Pancreas (tissue), 10 donors: ENCODE measurements at places on chromosomes 4 and X. TPM values are rescaled to one million over a fixed set of nuclear protein-coding genes. Genes with fewer than 3 reads are reported as not detected.

- no peak for DNase-seq
Measured at GRCh38 chr4:129282293-129282692, 186.3 kb downstream of the C4orf33 start.

DNA sequence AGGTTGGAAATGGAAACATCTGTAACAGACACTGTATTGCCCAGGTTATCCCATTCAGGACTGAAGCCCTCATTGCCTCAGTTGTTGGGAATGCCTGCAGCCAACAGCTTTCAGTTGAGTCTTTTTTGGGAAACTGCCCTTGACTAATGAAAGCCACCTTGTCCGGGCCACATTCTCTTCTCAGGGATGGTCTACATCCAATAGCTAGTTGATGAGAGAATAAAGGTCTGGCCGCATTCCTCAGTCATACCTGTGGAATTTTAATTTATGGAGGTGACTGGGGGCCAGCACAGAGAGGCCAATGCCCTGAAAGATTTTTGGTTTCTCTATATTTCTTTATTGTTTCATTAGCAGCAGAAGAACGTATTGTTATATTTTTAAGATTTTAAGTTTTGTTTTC is 147.6 kb upstream of the MSX1 start:
- DNase-seq: no peak

DNA sequence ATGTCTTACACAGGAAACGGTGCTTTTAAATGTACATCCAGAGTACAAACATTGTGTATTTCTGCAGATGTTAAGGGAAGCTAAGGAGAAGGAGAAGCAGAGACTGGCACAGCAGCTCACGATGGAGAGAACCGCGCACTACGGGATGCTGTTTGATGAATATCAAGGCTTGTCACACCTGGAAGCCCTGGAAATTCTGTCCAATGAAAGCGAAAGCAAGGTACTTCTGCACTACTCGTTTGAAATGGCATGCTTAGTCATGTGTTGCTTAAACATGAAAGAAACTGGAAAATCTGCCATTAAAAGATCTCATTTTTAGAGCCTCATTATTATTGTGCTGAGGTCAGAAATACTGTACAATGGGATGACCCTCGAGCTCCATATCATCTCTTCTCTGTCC is 47.2 kb downstream of the FAM114A1 start:
- DNase-seq: no peak

GRCh38 chr4:108272046-108272445 is 103.3 kb upstream of the LEF1 start:
- no peak for DNase-seq

DNA sequence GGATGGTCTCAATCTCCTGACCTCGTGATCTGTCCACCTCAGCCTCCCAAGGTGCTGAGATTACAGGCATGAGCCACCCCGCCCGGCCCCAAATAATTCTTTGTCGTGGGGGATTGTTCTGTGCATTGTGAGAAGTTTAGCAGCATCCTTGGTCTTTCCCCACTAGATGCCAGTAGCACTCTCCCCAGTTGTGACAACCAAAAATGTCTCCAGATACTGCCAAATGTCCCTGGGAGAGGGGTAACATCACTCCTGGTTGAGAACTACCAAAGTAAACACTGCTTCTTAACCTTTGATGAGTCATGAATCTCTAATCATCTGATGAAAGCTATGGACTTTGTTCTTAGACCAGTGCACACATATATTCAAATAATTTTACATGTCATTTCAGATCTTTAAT is 90.7 kb upstream of the BRS3 start:
- DNase-seq: no peak

- DNase-seq: no peak
Measured at GRCh38 chr4:170423137-170423536, 333.4 kb upstream of the AADAT start.

- no peak for DNase-seq
Measured at GRCh38 chr4:87240341-87240740, 19.9 kb upstream of the KLHL8 start.

DNA sequence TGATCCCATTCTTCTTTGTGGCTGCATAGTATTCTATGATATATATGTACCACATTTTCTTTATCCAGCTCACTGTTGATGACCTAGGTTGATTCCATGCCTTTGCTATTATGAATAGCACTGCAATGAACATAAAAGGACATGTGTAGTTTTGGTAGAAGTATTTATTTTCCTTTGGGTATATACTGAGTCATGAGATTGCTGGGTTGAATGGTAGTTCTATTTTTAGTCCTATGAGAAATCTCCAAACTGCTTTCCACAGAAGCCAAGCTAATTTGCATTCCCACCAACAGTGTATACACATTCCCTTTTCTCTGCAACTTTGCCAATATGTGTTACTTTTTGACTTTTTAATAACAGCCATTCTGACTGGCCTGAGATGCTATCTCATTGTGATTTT is 278.3 kb downstream of the PCDH18 start:
- no peak for DNase-seq

DNA sequence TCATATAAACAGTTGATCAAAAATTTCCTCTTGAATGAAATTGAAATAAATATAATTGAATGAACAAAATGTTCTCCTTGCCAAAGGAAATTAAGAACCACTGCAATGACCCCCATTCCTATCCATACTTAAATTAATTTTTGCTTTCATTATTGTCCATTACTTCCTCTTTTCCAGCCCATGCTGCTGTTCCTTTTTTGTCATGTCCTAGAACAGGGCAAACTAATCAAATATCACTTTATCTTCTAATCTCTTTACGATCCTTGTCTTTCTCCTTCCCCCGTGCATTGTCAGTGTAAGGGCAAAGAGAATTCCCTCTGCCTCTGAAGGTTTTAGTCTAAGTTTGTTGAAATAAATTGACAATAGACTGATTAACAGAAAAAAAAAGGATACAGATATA is 203.0 kb downstream of the CENPC start:
- no peak for DNase-seq

GRCh38 chr4:73028621-73029020 is 40.9 kb downstream of the COX18 start:
- DNase-seq: no peak

GRCh38 chr4:38704622-38705154 is 40.7 kb downstream of the KLF3 start:
- DNase-seq: no peak

DNA sequence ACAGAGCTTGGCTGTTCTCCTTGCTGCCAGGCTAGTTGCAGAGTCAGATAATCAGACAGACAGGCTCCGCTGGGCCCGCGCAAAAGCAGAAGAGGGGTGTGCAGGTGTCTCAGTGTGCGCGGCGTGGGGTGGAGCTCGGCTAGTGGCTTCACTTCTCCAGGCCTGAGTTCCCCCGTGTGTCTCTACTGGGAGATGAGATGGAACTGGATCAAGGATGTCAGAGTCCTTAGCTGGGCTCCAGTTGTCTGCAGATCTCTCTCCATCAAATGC is 21.1 kb downstream of the HTRA3 start:
- DNase-seq: no peak

GRCh38 chr4:82777857-82778525 is 20.6 kb downstream of the SCD5 start:
- DNase-seq: no peak

- DNase-seq: no peak
Measured at GRCh38 chrX:2566055-2566454, 65.3 kb upstream of the DHRSX start.

- DNase-seq: no peak
Measured at GRCh38 chr4:88998001-88998400, 59.0 kb downstream of the FAM13A start.

- no peak for DNase-seq
Measured at GRCh38 chr4:183370786-183371185, 48.6 kb upstream of the CLDN24 start.

DNA sequence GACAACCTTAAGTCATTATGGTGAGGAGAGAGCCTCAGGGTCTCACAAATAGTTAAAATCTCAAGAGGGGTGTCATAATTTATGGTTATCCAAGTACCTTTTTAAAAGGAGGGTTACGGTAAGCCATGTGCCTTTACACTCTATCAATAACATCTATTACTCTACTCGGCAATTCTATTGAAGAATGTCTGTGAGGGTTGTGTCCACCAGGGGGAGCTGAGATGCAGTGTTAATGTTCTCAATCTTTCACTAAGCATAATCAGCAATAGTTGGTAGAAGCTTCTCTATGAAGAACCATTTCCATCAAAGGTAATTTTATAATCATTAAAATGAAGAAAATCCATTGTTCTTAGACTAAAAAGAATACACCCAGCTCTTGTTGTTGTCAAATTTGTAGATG is 457.4 kb downstream of the CENPC start:
- DNase-seq: peak; percentile 27

GRCh38 chr4:170691168-170691567 is 601.4 kb upstream of the AADAT start:
- no peak for DNase-seq

GRCh38 chr4:146121757-146122156 is 53.8 kb upstream of the LSM6 start:
- no peak for DNase-seq

GRCh38 chr4:143424276-143424675 is 87.6 kb downstream of the GAB1 start:
- no peak for DNase-seq

DNA sequence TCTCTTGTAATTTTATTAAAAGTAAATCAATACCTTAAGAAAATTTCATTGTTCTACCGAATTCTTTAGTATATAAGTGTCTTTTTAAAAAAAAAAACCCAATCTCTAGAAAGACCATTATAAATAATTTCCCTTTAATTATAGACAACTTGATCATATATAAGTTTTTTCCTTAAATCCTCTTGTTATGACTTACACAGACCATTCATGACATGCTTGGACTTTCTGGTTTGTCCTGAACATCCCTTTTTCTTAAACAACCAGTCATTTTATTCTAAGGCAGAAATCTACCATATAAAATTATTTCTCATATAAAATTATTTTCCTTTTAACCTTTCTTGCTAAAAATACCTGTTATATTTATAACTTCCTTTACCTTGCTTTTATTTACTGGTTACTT is 15.4 kb upstream of the FHDC1 start:
- DNase-seq: no peak

- no peak for DNase-seq
Measured at GRCh38 chr4:26751838-26752237, 108.8 kb upstream of the STIM2 start.

DNA sequence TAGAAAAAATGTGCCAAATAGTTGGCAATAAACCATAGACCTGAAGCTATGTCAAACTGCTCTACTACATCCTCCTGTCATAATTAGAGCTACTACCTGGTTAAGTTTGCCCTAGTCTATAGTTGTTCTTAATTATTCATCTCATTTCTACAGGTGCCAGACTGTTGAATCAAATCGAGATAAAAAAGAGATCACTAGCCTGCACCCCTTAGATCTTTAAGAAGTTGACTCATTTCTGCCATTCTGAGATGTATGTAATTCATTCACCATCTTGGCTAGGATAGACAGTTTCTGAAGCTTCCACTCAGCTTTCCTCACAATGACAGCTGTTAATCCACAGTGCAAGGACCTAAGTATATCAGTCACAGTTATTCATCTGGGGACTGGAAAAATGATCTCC is 452.1 kb upstream of the BOD1L1 start:
- no peak for DNase-seq

The OTOP1 gene
- not detected for polyA plus RNA-seq

The ENPP6 gene
- 0.05 TPM for polyA plus RNA-seq

The CABS1 gene
- polyA plus RNA-seq: not detected

The TBC1D8B gene
- polyA plus RNA-seq: 4.9 TPM

The PRR32 gene
- not detected for polyA plus RNA-seq

The CSAG3 gene
- polyA plus RNA-seq: not detected

The SPATA4 gene
- 0.21 TPM for polyA plus RNA-seq

The RASSF6 gene
- polyA plus RNA-seq: 2.8 TPM

The FGFBP2 gene
- 0.34 TPM for polyA plus RNA-seq
